ENCODE measurements at places on chromosomes 5 and 9.

GRCh38 chr5:32542216-32543059 is 42.9 kb upstream of the SUB1 start:
- no peak for DNase-seq

GRCh38 chr5:178536541-178537466 is 53.4 kb downstream of the COL23A1 start:
- DNase-seq: no peak

DNA sequence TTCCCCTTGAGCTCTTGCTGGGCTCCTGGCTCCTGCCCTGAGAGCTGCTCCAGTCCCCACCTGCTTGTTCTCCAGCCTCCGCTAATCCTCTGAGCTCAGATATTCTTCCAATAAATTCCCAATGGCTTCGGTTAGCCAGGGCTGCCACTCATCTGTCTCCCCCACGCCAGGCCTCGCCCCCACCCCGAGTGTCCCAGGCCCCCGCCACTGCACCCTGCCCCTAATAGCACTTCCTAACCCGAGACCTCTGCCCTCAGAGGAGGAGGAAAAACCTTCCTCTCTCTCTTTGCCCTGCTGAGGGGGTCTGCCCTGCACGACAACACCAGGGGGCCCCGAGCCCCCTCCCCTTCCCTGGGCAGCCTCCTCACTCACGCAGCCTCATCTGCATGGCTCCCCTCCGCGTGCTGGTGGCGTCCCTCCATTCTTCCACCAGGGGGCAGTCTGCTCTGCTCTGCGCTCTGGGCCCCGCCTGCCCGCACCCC is 5.4 kb upstream of the LCN15 start:
- peak; percentile 78 for DNase-seq

GRCh38 chr9:134853893-134854292 is 26.7 kb upstream of the FCN2 start:
- DNase-seq: no peak

- DNase-seq: no peak
Measured at GRCh38 chr5:79109527-79110492, 1.8 kb upstream of the BHMT start.

GRCh38 chr5:168327994-168328393 is 36.5 kb downstream of the WWC1 start:
- DNase-seq: no peak

DNA sequence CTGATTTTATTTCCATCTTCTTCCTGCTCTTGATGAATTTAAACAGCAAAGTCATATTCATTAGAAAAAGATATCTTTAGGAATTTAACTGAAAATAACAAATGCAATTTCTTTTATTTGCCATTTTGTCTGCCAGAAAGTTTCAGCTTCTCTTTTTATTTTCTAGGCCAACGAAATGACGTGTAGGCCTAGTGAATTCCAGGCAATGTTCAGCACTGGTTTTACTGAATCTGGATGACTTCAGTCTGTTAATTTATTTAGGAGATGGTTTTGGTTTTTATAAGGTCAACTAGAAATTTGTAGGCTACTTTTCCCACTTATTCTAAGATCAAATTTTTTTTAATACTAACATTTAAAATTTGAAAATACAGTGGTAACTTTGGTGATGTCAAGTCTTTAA is 129.1 kb upstream of the VCAN start:
- no peak for DNase-seq

GRCh38 chr9:112332214-112332613 is 1.2 kb downstream of the PTBP3 start:
- no peak for DNase-seq

DNA sequence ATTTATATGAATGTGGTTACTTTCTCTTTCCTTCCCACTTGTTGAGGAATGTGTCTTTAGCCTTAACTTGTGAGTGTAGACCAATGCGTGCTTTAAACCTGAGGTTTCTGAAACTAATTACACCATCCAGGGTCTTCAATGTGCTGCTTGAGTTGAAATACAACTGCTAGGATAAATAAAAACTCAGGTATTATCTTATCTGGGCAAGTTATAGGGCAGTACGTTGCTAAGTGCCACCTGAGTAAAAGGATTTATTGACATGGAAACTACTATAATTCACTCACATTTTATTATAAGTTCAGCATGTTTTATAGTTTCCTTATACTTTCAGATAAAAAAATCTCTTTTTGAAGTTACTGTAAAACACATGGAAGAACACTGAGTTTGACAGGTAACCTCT is 1136.8 kb upstream of the NUDT12 start:
- DNase-seq: no peak

- DNase-seq: no peak
Measured at GRCh38 chr5:9838916-9839315, 208.8 kb upstream of the TAS2R1 start.

GRCh38 chr5:23579566-23579965 is 72.2 kb downstream of the PRDM9 start:
- no peak for DNase-seq

DNA sequence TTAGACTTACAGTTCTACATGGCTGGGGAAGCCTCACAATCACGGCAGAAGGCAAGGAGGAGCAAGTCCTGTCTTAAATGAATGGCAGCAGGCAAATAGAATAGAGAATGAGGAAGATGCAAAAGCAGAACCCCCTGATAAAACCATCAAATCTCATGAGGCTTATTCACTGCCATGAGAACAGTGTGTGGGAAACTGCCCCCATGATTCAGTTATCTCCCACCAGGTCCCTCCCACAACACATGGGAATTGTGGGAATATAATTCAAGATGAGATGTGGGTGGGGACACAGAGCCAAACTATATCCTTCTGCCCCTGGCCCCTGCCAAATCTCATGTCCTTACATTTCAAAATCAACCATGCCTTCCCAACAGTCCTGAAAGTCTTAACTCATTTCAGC is 367.1 kb downstream of the MED10 start:
- DNase-seq: no peak

DNA sequence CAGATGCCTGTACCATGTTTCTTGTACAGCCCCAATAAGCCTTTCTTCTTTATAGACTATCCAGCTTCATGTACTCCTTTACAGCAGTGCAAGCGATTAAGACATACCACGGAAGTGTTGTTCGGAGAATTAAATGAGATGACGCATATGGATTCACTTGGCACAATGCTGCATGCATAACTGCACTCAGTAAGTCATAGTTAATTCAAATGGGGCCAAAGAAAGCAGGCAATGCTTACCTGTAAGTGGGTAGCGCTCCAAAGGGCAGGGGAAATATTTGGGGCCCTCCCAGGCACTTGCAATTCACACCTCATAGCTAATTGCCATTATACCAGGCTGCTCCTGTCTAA is 7.7 kb upstream of the ADRA1B start:
- DNase-seq: no peak

DNA sequence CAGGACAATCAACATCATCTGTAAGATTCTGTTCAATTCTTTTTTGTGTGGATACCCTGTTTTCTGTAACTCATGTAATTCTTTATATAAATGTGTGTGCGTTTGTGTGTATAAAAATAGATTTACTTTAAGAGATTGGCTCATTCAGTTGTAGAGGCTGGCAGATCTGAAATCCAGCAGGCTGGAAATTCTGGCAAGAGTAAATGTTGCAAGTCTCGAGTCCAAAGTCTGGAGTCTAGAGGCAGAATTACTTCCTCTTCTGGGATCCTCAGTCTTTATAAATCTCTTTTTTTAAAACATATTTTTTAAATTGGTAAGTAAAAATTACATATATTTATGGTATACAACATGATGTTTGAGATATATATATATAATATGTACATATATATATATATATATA is 202.1 kb upstream of the TMEM161B start:
- no peak for DNase-seq

GRCh38 chr5:36656556-36656955 is 50.1 kb downstream of the SLC1A3 start:
- DNase-seq: no peak
